ENCODE measurements at places on chromosomes 11 and 22.

DNA sequence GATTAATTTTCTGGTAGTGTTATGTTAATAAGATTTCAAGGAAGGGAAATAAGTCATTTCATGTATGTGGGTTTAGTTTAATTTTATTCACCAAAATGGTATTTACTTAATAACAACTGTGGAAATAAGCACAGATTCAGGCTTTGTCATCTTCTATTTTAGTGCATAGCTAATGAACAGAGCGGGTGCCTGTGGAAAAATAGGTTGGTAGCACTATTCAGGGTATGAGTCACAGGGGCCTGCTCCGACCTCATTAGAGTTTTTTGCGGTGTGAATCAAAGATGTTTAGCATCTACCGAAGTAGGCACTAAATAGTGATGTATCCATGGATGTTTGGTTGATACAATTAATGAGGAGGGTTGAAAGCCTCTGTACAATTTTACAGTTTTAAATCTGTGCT, 78.2 kb downstream of the FAT3 start:
- DNase-seq, result no peak

DNA sequence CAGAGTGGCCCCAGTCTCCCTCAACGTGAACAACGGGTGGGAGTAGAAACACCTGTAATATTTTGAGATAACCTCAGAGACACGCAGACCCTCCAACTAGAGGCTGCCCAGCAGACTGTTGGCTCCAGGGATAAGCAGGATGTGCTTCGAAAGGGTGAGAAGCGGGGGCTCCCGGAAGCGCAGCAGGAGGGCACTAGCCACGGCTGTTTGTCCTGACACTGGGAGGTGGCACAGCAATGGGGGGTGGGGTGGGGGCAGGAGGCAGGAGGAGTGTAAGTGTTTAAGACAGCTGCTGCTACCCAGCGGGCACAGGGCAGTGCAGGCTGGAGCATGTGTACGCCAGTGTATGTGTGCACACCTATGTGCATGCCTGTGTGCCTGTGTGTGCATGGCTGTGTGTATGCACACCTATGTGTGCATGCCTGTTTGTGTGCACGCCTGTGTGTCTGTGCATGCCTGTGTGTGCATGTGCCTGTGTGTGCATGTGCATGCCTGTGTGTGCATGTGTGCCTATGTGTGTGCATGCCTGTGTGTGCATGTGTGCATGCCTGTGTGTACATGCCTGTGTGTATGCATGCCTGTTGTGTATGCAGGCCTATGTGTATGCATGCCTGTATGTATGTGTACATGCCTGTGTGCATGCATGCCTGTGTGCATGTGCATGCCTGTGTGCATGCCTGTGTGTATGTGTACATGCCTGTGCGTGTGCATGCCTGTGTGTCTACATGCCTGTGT, 154.7 kb downstream of the SHANK2 start:
- DNase-seq, result no peak

GRCh38 chr11:1563697-1564534, 8.2 kb downstream of the DUSP8 start:
- DNase-seq, result no peak

GRCh38 chr11:30852091-30852490, 265.9 kb upstream of the MPPED2 start:
- no peak for DNase-seq

DNA sequence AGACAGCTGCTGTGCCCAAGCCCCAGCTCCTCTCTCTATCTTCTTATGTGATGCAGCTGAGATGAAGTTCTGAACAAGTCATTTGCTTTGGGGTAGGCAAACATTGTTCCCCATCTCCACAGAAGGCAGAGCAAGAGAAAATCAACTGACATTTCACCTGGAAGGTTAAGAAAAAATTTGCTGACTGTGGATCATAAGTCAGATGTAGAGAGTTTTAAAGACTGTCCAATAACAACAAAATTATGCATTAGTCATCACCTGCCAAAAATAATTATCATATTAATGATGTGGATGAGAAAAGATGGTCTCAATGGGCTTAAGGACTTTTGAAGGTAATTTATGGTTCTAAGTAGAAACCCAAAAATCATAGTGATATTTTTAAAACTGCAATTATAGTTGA, 59.2 kb downstream of the KCNJ1 start:
- no peak for DNase-seq

DNA sequence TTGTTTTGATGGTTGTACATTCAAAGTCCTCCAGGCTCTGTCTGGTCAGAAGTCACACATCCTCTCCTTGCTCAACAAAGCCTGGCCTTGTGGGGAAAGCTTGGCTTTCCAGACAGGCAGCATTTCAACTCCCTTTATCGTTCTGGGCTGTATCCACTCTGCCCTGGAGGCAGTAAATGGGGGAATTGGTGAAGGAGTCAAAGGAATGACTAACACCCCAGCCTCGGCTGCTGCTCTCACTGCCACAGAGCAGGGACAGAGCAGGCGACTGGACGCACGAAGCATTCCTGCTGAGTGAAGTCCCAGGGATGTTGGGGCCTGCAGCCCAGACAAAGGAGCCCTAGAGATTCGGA, 52.8 kb downstream of the WNT11 start:
- DNase-seq, result peak; percentile 75

GRCh38 chr11:84522331-84522730, 1104.8 kb downstream of the DLG2 start:
- DNase-seq, result no peak

- no peak for DNase-seq
Measured at GRCh38 chr11:134560566-134561330, 148.7 kb upstream of the B3GAT1 start.

GRCh38 chr11:20357150-20357549, 6.4 kb upstream of the HTATIP2 start:
- DNase-seq, result no peak

DNA sequence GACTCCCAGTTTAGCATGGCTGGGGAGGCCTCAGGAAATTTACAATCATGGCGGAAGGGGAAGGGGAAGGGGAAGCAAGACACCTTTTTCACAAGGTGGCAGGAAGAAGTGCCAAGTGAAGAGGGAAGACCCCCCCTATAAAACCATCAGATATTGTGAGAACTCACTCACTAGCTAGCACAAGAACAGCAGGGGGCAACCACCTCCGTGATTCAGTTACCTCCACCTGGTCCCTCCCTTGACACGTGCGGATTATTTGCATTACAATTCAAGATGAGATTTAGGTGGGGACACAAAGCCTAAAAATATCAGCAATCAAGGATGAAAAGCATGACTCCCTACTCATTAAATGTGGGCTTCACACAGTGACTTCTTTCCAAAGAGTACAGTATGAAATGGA, 155.0 kb upstream of the CCDC90B start:
- no peak for DNase-seq

All from GM04503 (cell line).